ENCODE measurements at places on chromosomes 4 and X.

- no peak for DNase-seq
Measured at GRCh38 chrX:10360116-10360515, 203.3 kb downstream of the CLCN4 start.

DNA sequence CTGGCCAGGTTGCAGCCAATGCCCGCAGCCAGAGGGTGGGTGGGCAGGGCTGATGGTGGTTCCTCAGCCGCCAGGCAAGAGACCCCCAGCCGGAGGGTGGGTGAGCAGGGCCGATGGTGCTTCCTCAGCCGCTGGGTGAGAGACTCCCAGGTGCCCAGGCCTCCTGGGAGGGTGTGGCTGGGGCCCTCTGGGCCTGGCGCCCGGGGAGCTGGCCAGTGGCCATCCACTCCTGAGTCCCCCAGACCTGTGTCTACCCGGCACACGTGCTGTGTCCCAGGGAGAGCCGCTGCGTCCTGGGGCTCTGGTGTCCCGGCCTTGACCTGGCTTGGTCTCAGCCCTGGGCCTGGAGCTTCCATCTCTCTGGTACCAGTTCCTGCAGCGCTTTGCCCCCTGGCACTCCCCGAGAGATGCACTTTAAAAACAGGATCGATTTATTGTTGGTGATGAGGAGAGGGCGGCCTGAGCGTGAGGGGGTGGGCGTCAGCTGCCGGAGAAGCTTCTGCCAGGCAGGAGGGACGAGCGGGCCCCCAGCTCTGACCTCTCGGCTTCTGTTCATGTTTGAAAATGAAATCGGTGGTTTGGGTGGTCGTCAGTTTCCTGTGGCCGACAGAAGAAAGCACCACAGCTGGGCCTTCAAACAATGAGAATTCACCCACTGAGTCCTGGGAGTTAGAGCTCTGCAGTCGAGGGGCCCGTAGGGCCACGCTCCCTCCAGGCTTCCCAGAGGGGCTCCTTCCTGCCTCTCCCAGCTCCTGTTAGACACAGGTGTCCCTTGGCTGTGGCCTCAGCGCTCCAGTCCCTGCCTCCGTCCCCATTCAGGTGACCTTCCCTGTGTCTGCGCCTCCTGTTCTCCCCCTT is 6.5 kb downstream of the DOK7 start:
- no peak for DNase-seq

GRCh38 chr4:182265881-182266280 is 22.7 kb downstream of the TENM3 start:
- no peak for DNase-seq

DNA sequence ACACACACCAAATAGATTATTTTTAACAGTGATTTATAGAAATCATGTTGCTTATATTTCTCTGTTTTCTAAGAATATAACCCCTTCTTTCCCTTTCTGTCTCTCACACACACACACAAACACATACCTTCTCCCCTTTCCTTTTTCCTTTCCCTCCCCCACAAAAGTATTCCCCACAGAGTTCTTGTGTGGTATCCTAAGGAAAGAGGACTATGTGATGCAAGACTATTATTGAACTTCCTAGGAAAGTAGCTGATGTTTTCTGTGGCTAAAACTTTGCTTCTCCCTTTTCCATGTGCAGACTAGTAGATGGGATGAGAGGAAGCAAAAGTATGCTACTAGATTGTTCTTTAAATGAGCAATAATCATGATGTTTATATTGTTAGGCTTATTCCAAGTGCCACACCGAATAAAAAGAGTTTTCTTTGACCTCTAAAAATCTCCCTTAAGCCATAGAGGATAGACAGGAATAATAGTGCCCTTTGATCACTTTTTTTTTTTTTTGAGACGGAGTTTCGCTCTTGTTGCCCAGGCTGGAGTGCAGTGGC is 38.7 kb downstream of the CPEB2 start:
- no peak for DNase-seq

- DNase-seq: no peak
Measured at GRCh38 chr4:5955856-5956255, 62.4 kb downstream of the C4orf50 start.

- DNase-seq: no peak
Measured at GRCh38 chrX:70313503-70313902, 23.6 kb downstream of the KIF4A start.

DNA sequence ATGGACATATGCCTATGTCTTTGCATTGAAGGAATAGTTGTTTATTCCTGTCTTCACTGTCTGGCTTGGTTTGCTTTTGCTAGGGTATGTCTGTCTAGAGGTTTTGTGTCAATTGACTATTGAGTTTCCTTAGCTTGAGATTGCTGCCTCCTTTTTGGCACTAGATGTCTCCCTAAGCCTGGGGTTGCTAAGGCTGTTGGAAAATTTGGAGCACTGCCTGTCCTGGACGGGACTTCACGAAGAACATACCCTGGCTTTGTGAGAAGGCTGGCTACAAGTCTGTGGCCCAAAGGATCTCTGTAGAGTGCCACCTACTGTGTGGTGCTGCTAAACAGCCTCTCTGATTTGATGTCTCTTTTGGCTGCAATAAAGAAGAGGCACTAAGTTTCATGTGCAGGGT is 183.8 kb upstream of the NUDT10 start:
- no peak for DNase-seq

GRCh38 chr4:85489273-85489981 is 14.5 kb downstream of the ARHGAP24 start:
- DNase-seq: no peak

- DNase-seq: no peak
Measured at GRCh38 chr4:139715746-139716391, 50.2 kb downstream of the MGST2 start.

GRCh38 chr4:157357887-157358286 is 137.4 kb downstream of the GRIA2 start:
- no peak for DNase-seq

DNA sequence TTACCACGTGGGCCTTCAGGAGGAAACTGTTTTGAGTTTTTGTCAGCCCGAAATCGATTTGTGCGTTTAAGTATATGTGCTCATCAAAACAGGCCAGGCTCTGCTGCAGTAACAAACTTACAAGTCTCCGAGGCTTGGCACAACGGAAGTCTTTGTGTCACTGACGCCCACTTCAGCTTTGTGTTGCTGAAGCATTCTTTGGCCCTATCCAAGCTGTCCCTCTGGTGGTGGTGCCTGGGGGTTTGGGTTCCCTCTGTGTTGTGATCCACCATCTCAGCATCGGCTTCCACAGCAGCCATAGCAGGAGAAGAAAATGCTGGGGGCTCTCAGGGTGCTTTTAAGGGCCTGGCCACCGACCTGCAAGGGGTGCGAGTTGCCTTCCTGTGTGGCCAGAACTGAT is 176.4 kb downstream of the PTTG2 start:
- DNase-seq: no peak

GRCh38 chr4:106264331-106264728 is 51.7 kb downstream of the TBCK start:
- DNase-seq: no peak

GRCh38 chr4:147965056-147965455 is 233.2 kb downstream of the ARHGAP10 start:
- DNase-seq: no peak

GRCh38 chr4:91171217-91171616 is 1044.0 kb downstream of the CCSER1 start:
- peak; percentile 2 for DNase-seq

GRCh38 chrX:153582896-153583295 is 16.0 kb downstream of the CCNQ start:
- DNase-seq: peak; percentile 22

- no peak for DNase-seq
Measured at GRCh38 chr4:6052679-6053078, 34.4 kb upstream of the C4orf50 start.

GRCh38 chrX:28847423-28847822 is 260.2 kb downstream of the IL1RAPL1 start:
- DNase-seq: no peak

DNA sequence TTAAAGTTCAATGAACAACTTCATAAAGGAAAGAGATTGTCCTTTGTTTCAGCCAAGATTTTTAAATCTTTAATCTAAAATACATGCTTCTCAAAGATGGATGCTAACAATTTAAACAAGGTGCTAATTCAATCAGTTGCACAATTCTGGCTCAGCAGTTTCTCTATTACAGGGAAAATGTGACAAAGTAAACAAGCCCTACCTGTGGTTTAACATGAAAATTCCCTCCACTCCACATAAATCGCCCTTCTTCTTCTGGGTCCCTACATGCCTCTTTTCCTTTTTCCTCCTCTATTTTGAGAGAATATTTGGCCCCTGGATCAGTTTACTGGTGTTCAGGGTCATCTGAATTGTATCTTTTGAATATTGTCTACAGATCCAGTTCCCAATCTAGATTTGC is 80.6 kb downstream of the FRYL start:
- no peak for DNase-seq

GRCh38 chr4:162959046-162959445 is 207.6 kb downstream of the NAF1 start:
- DNase-seq: no peak

- no peak for DNase-seq
Measured at GRCh38 chr4:39613093-39613656, 25.5 kb downstream of the SMIM14 start.

- no peak for DNase-seq
Measured at GRCh38 chr4:101279377-101279871, 67.9 kb downstream of the PPP3CA start.

- no peak for DNase-seq
Measured at GRCh38 chrX:72026341-72027023, 105.2 kb downstream of the RTL5 start.

DNA sequence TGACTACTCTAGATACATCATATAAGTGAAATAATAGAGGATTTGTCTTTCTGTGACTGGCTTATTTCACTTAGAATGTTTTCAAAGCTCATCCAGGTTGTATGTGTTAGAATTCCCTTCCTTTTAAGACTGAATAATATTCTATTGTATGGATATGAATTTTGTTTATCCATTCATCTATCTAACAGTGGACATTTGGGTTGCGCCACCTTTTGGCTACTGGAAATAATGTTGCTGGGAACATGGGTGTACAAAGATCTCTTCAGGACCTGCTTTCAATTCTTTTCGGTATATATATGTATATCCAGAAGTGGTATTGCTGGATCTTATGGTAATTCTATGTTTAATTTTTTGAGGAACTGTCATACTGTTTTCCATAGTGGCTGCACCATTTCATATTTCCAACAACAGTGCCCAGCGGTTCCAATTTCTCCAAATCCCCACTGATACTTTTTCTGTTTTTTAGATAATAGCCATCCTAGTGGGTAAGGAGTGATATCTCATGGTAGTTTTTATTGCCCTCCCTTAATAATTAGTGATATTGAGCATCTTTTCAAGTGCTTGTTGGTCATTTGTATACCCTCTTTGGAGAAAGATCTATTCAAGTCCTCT is 3.4 kb upstream of the SCD5 start:
- DNase-seq: no peak
